ENCODE measurements at places on chromosomes 16 and 17.

DNA sequence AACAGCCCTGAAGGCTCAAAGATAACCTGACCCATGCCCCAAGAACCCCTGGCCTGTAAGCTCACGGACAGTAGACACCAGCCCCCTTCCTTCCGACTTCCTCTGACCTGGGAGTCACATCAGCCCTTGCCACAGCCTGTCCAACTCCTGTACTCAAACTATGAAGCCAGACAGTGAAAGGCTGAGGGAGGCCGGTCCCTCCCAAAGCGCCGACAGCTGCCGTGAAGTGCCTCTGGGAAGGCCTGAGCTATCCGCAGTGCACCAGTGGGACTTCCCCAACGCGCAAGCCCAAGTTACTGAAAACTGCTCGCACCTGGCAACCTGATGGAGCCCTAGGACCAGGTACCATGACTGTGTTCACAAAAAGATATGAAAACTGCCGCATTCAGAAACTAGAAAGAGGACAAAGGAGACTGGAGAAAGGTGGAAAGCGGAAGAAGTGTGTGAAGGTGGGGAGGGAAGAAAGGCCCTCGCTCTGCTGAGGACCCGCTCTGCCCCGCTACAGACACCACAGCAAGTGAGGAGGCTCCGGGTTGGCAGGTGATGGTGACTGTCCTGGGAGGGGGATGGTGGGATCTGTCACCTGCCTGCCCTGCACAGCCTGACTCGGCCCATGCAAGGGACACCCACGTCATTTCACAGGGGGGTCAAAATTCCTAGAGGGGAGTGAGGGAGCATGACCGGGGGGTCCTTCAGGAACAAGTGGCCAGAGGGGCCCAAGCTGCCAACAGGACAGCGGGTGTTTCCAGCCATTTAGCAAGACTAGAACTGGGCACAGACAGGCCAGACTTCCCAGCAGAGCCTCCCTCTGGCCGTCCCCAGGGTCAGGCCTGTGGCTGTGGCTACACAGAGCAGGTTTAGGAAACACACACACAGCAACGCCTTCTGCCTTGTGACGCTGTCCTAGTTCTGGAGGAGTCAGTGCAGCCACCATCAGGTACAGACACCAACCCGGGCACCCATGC, 13.1 kb upstream of the TRAP1 start:
- no peak for DNase-seq

DNA sequence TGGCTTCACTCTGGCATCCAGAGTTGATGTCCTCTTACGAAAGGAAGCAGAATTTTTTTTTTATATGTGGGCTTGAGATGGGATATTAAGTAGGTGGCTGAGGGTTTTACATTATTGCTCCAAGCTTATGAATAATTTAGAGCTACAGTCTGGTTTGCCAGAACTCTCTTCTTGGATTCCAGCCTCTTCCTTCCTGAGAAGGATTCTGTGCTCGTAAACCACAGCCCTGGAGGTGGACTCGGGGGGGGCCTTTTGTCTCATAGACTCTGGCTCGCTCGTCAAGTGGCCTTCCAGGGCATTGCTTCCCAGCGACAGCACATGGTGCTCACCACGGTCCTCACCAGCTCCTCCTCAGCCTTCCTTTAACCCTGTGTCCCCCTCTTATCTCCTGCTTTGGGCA, 43.2 kb downstream of the TMEM11 start:
- no peak for DNase-seq

- DNase-seq = no peak
These were observed 134.5 kb upstream of the CHMP6 start for GRCh38 chr17:80856863-80857755.

GRCh38 chr17:36550491-36551417, 6.0 kb downstream of the GGNBP2 start:
- no peak for DNase-seq

GRCh38 chr17:58536542-58536941, 22.1 kb upstream of the MTMR4 start:
- DNase-seq = no peak

GRCh38 chr16:81531419-81531821, 86.8 kb downstream of the CMIP start:
- DNase-seq = no peak

- DNase-seq = no peak
These were observed 102.2 kb downstream of the AATF start for GRCh38 chr17:37050920-37051319.

Data from T47D (cell line).